Neural crest cell (in vitro differentiated cells): ENCODE measurements at places on chromosomes 5 and 9. TPM values are rescaled to one million over a fixed set of nuclear protein-coding genes. Genes with fewer than 3 reads are reported as not detected.

- no peak overlapping the region for H3K27ac ChIP-seq
- no peaks in the 10 kb centered on the region for H3K36me3 ChIP-seq
- no peaks in the 10 kb centered on the region for H3K4me1 ChIP-seq
- no peak for DNase-seq
Measured at GRCh38 chr5:157603333-157604190, 28.0 kb upstream of the ADAM19 start.

DNA sequence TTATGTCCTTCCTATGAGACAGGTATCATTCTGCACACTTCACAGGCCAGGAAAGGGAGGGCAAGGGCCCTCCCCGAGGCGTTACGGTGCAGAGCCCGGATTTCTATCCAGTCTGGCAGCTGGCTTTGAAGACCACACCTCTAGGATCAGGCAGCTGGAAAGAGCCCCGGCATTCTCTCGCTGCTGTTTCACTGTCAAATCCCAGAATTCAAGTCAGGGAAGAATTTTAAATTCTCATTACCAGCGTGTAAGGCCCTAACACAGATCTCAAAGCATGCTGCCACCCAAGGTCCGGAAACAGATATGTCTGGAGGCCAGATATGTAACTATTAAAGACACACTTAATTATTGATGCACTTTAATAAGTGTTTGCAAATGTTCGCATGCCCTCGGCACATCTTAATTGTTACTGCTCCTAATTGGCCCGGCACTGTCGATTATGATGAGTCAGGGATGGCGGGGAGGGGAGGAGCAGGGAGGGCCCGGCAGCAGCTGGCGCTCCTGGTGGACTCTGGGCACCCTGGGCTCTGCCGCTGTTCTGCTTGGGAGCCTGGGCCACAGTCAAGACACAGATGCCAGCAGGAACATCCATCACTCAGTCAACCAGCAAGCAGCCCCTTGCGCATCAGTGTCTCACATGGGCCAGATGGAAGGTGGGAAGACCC lies 76.3 kb upstream of the BARHL1 start:
- H3K27me3 ChIP-seq: peaks cover 14% of the 10 kb centered on the region
- H3K4me1 ChIP-seq: peaks cover 9% of the 10 kb centered on the region
- H3K36me3 ChIP-seq: no peaks in the 10 kb centered on the region
- DNase-seq: no peak
- H3K4me3 ChIP-seq: no peak overlapping the region

- no peaks in the 10 kb centered on the region for H3K36me3 ChIP-seq
- H3K4me3 ChIP-seq: no peak overlapping the region
- H3K4me1 ChIP-seq: peaks cover 9% of the 10 kb centered on the region
Measured at GRCh38 chr5:33745101-33745770, 146.6 kb downstream of the ADAMTS12 start.

DNA sequence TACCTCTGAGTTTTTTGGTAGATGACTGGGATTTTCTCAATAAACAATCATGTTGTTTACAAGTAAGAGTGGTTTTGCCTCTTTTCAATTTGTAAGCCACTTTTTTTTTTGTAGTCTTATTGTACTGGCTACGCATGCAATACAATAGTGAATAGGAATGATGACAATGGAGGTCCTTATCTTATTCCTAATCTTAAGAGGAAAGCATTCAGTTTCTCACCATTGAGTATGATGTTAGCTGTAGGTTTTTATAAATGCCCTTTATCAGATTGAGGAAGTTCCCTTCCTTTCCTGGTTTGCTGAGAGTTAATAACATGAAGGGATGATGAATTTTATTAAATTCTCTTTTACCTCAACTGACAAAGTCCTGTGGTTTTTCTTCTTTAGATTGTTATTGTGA lies 155.2 kb downstream of the ADAMTSL1 start:
- H3K4me1 ChIP-seq: peaks cover 24% of the 10 kb centered on the region
- no peak overlapping the region for H3K4me3 ChIP-seq
- H3K27ac ChIP-seq: no peak overlapping the region
- H3K27me3 ChIP-seq: no peaks in the 10 kb centered on the region
- no peaks in the 10 kb centered on the region for H3K36me3 ChIP-seq
- no peak for DNase-seq

- peaks cover 5% of the 10 kb centered on the region for H3K36me3 ChIP-seq
- H3K4me3 ChIP-seq: no peak overlapping the region
- no peaks in the 10 kb centered on the region for H3K27me3 ChIP-seq
- no peaks in the 10 kb centered on the region for H3K4me1 ChIP-seq
Measured at GRCh38 chr9:69933445-69933844, 110.2 kb upstream of the MAMDC2 start.

DNA sequence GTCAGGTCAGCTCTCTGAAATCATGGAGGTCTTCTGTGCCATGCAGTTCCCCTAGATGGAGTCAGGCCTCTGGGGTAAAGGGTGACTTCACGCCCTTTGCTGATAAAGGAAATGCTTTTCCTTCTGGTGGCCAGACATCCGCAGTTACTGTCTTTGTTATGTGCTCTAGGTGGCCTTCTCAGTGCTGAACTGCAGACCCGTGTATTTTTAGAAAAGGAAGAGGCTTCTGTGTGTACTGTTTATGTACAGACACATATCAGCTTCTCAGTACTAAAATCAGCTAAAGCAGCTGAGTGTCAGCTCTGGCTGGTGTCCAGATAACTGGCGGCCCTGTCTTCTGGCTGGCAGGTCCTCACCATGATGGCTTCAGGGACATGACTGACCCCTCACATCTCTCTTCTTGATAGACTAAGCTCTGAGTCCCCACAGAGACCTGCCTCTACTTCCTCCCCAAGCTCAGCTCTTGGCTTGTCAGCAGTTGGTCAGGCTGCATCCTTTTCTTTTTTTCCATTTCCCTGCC lies 75.3 kb downstream of the ARHGAP26 start:
- no peaks in the 10 kb centered on the region for H3K36me3 ChIP-seq
- no peaks in the 10 kb centered on the region for H3K27me3 ChIP-seq
- H3K4me1 ChIP-seq: peaks cover 9% of the 10 kb centered on the region
- H3K4me3 ChIP-seq: no peak overlapping the region
- H3K27ac ChIP-seq: no peak overlapping the region
- DNase-seq: no peak

GRCh38 chr9:109919736-109920408 lies 139.9 kb downstream of the PALM2AKAP2 start:
- H3K27me3 ChIP-seq: no peaks in the 10 kb centered on the region
- peaks cover 8% of the 10 kb centered on the region for H3K4me1 ChIP-seq
- no peak overlapping the region for H3K4me3 ChIP-seq
- DNase-seq: no peak

DNA sequence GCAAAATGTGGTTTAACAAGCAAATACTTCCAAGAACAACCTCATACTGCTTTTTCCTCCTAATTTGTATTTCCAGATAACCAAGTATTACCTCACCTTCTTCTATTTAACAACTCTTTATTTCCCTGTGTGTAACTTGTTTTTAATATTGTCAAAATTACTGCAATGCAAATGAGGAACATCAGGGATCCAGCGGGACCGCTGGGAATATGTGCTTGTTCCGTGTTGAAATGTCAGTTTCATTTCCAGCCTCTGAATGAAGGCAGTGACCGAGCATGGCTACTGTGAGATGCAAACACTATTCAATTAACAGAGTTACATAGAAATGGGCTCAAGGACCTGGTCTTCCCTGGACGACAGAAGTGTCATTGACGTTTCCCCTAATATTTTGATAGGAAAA lies 110.8 kb upstream of the CTSL start:
- peaks cover 41% of the 10 kb centered on the region for H3K4me1 ChIP-seq
- H3K27ac ChIP-seq: no peak overlapping the region
- no peak for DNase-seq
- no peaks in the 10 kb centered on the region for H3K27me3 ChIP-seq

DNA sequence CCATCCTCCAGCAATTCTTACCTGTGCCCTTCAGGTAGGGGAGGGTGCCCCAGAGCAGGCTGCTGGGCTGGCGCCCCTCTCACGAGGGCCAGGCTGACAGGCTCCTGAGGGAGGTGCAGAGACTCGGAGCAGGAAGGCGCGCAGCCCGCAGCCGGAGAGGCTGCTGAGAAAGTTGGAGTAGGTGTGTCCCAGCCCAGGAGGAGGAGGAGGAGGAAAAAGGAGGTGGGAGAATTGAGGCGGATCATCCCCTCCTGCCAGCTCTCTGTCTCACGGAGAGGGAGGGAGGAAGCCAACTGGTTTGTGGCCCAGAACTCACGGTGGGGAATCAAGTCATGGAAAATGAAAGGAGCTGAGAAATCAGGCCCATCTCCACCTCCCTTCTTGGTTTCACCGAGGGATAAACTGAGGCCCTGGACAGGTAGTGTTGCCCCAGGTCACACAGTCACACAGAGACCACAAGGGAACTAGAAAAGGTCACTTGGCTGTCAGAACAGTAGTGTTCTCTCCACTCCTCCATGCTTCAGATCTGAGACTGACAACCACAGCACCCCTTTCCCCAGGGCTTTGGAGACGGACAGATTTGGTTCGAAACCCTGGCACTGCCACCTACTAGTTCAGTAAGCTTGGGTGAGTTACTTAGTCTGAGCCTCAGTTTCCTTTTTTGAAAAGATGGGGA lies at the start of gene FAT2:
FAT2 (minus strand) TSS at position 188 of the 676 bp plus-strand sequence. CDS start 22,400 bp downstream, outside the sequence.
- H3K27ac ChIP-seq: no peak within 1 kb of the TSS
- no peaks in the 10 kb centered on the region for H3K36me3 ChIP-seq
- H3K4me3 ChIP-seq: no peak within 1 kb of the TSS
- H3K4me1 ChIP-seq: no peaks in the 10 kb centered on the region
- no peak for DNase-seq

GRCh38 chr9:107972346-107972745 lies 482.8 kb upstream of the KLF4 start:
- no peaks in the 10 kb centered on the region for H3K4me1 ChIP-seq
- no peak overlapping the region for H3K27ac ChIP-seq
- H3K36me3 ChIP-seq: no peaks in the 10 kb centered on the region
- no peaks in the 10 kb centered on the region for H3K27me3 ChIP-seq
- no peak for DNase-seq

DNA sequence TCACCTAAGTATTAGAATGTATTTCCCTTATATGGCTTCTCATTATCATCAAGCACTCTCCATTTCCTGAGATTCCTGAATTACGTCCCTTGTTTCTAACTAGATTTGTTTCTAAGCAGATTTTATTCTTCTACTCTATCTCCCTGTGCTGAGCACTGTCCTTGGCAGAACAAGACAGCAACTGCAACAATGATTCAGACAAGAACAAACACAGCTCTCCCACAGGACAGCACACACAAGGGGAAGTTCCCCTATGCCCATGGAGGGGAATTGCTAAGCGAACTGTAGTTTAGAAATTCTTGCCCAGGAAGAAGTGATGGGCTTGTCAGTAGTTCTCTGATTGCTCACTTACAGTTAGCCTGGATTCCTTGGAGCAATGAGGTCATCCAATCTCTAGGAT lies 759.9 kb downstream of the DTWD2 start:
- no peak overlapping the region for H3K27ac ChIP-seq
- no peaks in the 10 kb centered on the region for H3K36me3 ChIP-seq
- H3K4me1 ChIP-seq: peaks cover 3% of the 10 kb centered on the region
- no peak for DNase-seq
- H3K27me3 ChIP-seq: no peaks in the 10 kb centered on the region

- no peak overlapping the region for H3K27ac ChIP-seq
- DNase-seq: no peak
Measured at GRCh38 chr9:105039175-105039799, 111.3 kb upstream of the ABCA1 start.

DNA sequence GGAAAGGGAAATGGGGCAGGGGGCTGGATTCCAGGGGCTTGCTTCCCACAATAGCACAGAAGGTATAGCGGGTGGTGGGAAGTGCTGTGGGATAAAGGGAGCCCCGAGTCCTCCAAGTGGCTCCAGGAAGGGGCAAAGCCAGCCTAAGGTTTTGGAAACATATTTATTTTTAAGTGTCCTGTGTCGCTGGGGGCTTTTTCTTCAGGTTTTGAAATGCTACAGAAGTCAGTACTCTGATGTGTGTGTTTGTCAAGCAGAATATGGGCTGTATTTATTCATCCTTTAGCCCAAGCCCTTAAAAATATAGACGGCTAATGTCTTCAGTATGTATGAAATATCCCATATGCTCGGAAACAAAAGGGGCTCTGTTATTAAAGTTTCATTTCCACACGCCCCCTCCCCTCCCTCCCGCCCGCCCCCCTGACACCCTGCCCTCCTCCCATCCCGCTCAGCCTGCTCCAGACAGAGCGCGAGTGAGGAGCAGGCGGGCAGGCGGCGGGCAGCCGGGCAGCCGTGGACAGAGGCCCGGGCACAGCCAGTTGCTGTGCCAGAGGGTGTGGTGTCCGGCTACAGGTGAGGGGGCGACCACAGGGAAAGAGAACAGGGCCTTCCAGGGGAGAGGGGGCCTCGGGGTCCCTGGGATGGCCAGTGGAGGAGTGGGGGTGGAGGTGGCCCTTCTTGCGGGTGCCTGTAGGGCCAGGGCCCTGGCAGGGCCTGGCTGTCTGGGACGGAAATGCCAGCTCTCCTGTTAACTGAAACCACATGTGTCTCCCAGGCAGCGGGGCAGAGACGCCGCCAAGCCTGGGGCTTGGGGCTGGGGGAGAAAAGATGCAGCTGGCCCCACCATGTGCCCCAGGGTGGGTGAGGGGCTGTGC lies 39.6 kb upstream of the SYNPO start:
- H3K4me3 ChIP-seq: no peak overlapping the region
- no peaks in the 10 kb centered on the region for H3K27me3 ChIP-seq
- H3K36me3 ChIP-seq: no peaks in the 10 kb centered on the region
- no peak overlapping the region for H3K27ac ChIP-seq

- peaks cover 4% of the 10 kb centered on the region for H3K4me1 ChIP-seq
- no peaks in the 10 kb centered on the region for H3K27me3 ChIP-seq
- no peak for DNase-seq
- no peak overlapping the region for H3K4me3 ChIP-seq
- H3K27ac ChIP-seq: no peak overlapping the region
- peaks cover 4% of the 10 kb centered on the region for H3K36me3 ChIP-seq
Measured at GRCh38 chr5:171839112-171839511, 53.5 kb downstream of the SMIM23 start.

- H3K4me1 ChIP-seq: peaks cover 19% of the 10 kb centered on the region
- no peak overlapping the region for H3K4me3 ChIP-seq
- DNase-seq: no peak
- H3K36me3 ChIP-seq: no peaks in the 10 kb centered on the region
- no peak overlapping the region for H3K27ac ChIP-seq
Measured at GRCh38 chr9:35903049-35903448, 3.0 kb upstream of the HRCT1 start.

DNA sequence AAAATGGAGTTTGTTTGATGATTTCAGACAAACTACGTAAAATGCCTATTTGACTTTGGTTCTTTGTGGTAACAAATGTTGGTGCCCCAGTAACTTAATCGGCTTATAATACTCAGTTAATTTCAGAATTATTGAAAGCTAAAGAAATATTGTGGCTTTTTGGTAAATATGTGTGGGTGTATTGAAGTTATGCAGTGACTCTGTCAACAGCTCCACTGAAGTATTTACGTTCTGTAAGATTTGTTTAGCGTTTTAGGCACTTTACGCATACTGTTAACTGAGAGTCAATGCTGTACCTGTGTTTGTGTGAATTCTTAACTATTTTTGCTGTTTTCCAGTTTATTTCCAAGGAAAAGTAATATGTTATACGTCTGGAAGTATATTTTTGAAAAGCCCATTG lies 2.2 kb downstream of the RAD23B start:
- no peak for DNase-seq
- peaks cover 48% of the 10 kb centered on the region for H3K4me1 ChIP-seq
- peak overlapping the region; percentile 98 for H3K4me3 ChIP-seq

- no peak for DNase-seq
- H3K27ac ChIP-seq: no peak overlapping the region
- H3K4me1 ChIP-seq: peaks cover 44% of the 10 kb centered on the region
- peak overlapping the region; percentile 27 for H3K4me3 ChIP-seq
- H3K36me3 ChIP-seq: no peaks in the 10 kb centered on the region
Measured at GRCh38 chr5:83718936-83719495, 1.6 kb downstream of the HAPLN1 start.

GRCh38 chr5:77294185-77294584 lies 83.7 kb downstream of the PDE8B start:
- H3K36me3 ChIP-seq: no peaks in the 10 kb centered on the region
- peaks cover 4% of the 10 kb centered on the region for H3K27me3 ChIP-seq

The PCDHGB3 gene
- total RNA-seq: 0.51 and 0.71 TPM in 2 replicates

The PKN3 gene
- 28.0 and 30.0 TPM in 2 replicates for total RNA-seq

The CTSL gene
- total RNA-seq: 33.4 and 33.8 TPM in 2 replicates

The MORN5 gene
- total RNA-seq: not detected in 2 replicates

The EGR1 gene
- 21.5 and 26.5 TPM in 2 replicates for total RNA-seq

The HAUS6 gene
- total RNA-seq: 36.2 and 36.7 TPM in 2 replicates
